ENCODE measurements at places on chromosomes 11 and 22. TPM values are rescaled to one million over a fixed set of nuclear protein-coding genes. Genes with fewer than 3 reads are reported as not detected.

The OR51B6 gene
- not detected for total RNA-seq

The MFNG gene
- total RNA-seq, result 6.5 TPM

The TLCD5 gene
- 1.3 TPM for total RNA-seq

The DHCR7 gene
- 163 TPM for total RNA-seq

The MS4A6A gene
- 43.1 TPM for total RNA-seq

The TMEM151A gene
- total RNA-seq, result 0.47 TPM

The ME3 gene
- 13.8 TPM for total RNA-seq

The MDK gene
- 80.4 TPM for total RNA-seq

The CARD18 gene
- total RNA-seq, result not detected

The DTX4 gene
- total RNA-seq, result 54.7 TPM

The FGF19 gene
- total RNA-seq, result 0.22 TPM

The EXPH5 gene
- 41.8 TPM for total RNA-seq

The ANGPTL5 gene
- not detected for total RNA-seq

The FOLR1 gene
- not detected for total RNA-seq

The GNB1L gene
- total RNA-seq, result 10.2 TPM

The MPZL3 gene
- 10.9 TPM for total RNA-seq

The KRTAP5-1 gene
- total RNA-seq, result not detected

The SEC14L6 gene
- not detected for total RNA-seq

Measured in colonic mucosa (tissue), 4 donors.